IPS DF 6.9 (cell line): ENCODE measurements at places on chromosomes 12 and 14.
A peak's percentile ranks its signal among the peaks of the same experiment; 100 is the strongest.

- peak; percentile 60 for DNase-seq
Measured at GRCh38 chr12:14185427-14186192, 179.9 kb upstream of the ATF7IP start.

DNA sequence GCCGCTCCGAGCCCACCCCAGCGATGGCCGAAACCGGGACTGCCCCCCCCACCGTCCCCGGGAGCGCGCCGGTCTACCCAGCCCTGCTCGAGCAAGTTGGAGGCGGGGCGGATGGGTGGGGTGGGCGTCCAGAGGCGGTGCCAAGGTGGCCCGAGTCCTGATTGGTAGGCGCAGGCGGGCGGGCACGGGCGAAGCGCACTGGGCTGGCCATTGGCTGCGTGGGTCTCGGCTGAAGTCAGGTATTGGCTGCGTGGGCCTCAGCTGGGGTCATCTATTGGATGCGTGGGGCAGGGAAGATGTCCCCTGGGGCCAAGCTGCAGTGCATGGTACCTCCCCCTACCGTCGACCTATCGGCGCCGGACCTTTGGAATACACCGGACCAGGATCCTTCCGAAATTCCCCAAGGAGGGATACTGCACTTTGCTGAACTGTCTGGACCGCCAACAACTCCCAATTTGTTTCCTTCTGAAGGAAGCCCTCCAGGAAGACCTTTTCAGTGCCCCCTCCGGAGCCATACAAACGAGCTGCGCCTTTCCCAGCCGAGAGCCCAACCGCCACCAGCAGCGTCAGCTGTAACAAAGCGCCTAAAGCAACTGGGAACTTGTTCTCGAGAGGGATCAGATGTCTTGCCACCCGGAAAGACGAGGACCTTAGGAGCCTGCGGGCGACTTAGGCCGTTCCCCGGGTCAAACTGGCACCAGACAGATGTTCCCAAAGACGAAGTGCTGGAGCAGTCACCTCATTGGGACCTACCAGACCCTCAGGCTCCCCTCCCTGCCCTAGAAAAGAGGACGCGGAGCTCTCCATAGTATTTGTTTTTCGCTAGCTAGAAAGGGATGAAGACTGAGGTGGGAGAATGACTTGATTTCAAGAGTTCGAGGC is at the start of gene HOMEZ:
HOMEZ (minus strand) TSS at position 113 of the 882 bp plus-strand sequence. CDS start 180 bp downstream, outside the sequence.
- DNase-seq: peak; percentile 93

GRCh38 chr12:53937596-53938325 is 870 bp upstream of the HOXC13 start:
- DNase-seq: no peak

DNA sequence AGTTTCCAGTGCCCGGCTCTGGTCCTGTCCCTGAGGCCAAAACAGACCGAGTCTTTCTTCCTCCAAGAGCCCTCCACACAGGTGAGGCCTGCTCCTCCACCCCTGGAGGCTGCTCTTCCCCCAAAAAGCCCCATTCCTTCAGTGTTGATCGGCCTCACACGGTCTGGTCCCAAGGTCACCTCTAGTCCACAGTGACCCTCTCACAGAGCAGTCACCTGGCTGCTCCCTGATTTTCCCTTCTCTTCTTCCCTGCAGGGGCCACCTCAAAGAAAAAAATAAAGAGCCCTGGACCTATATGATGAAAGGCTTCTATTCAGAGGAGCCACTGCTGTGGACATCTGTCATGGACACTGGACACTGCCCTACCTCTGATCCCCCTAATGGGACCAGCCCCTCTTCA is 42.5 kb downstream of the TTC7B start:
- DNase-seq: no peak

DNA sequence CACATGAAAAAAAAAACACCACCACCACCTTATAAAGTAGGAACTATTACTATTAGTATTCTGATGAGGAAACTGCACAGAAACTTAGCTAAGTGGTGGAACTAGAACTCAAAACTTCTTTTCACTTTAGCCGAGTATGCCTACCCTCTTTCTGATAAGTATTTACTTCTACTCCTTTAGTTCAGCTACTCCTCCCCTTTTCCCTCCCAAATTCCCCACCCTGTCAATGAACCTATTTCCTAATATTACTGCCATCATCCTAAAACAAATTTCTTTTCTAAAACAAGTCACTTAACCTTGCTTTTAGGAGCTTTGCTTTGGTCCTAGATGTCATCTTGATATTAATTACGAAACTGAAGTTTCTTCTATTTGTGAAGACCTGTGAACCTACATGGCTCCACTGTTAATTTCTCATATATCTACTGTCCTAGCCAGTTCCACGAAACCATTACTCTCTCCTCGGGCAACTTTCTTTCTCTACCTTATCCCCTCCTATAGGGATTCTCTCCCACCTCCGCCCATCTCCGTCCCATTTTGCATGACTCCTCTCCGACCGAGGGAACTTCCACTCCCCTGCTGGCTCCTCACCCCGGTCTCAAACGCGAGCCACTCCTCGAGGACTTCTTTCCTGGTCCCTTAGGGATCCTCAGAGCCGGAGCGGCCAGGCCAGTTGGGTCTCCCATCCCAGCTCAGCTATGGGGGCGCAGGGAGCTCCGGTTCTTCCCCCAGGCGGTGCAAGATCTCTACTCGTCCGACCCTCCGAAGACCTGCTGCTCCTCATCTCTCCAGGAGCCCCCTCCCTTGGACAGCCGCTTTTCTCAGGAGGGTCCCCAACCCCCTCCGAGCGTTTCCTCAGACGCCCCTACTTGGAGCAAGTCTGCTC is 1.1 kb downstream of the NUMB start:
- DNase-seq: no peak
